ENCODE measurements at places on chromosomes 13 and 19.

DNA sequence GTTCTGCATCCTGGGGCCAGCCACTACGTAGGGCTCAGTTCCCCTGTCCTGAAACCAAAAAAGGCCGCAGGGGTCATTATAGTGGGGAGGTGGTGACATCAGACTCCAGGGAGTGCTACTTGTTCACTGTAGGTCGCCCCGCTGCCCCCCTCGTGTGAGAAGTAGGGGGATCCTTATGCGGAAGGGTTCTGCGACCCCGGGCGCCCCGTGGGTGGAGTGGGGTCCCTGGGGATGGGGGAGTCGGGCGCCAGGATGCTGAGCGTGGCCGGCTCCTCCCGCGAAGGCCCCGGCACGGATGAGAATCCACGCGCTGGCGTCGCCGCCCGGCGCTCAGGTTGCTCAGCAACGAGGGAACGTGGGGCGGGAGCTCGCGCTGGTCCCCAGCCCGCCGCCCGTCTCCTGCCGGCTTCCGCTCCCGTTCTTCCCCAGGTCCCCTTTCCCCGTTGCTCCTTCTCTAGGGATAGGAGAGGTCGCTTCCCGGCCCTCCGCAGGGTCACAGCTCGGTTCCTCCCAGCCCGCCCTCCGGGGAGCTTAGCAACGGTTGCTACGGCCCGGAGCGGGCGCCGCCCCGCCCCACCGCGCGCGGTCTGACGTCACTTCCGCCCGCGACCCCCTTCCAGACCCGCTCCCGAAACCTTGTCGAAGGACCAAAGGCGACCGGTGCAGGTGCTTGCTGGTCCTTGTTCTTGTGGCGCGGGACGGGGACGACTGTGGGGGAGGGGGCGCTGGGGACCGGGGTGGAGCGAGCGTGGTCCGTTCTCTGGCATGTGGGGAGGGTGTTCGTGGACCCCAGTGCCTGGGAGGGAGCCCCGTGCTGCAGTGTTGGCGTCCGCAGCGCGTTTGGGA lies at the start of gene NAT14:
TSS of gene NAT14 (plus strand) at position 596 of the 846 bp plus-strand sequence. CDS start 521 bp downstream, outside the sequence.
- peak; percentile 83 for DNase-seq

- no peak for DNase-seq
These were observed 28.7 kb downstream of the COMP start for GRCh38 chr19:18762125-18763023.

DNA sequence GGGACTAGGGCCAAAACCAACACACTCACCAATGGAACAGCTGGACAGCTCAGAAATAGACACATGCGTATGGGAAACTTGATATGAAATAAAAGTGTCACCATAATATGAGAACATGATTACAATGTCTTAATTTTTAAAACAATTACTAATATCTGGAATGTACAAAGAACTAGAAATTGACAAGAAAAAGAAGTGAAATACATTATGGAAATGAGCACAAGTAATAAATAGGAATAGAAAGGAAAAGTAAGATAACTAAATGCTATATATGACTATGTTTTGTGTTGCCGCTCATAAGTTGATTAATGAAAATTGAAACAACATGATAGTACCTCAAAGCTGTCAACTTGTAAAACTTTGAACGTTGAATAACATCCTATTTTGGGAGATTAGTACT lies 801.1 kb downstream of the SLITRK5 start:
- no peak for DNase-seq

GRCh38 chr19:11964858-11965645 lies at the start of gene ZNF763:
TSS of gene ZNF763 (plus strand) at chr19:11965040. CDS start at chr19:11965209, 169 bp downstream.
- peak; percentile 96 for DNase-seq

DNA sequence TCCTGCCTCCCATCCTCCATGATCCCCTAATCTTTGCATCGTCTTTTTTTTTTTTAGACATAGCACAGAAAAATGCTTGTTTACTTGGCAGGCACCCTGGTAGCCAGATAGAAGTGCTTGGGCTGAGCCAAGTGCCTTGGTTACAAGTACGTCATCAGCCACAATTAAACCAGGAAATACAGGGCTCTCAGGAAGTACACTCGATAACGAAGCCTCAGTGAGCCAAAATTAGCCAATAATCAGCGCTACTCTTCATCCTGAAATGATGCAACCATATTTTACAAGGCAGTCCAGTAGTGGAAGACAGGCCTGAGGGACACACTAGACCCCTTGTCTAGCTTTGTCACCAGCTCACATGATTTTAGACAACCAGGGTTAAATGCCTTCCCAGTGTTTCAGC lies 194.0 kb upstream of the NBEA start:
- peak; percentile 11 for DNase-seq

GRCh38 chr19:10891405-10892086 lies 20.2 kb downstream of the CARM1 start:
- no peak for DNase-seq

- peak; percentile 53 for DNase-seq
These were observed 3.8 kb downstream of the GRIK5 start for GRCh38 chr19:42066075-42066754.

GRCh38 chr19:4717191-4717965 lies 6.3 kb downstream of the DPP9 start:
- DNase-seq = no peak

- DNase-seq = no peak
These were observed 26.7 kb downstream of the LATS2 start for GRCh38 chr13:21034603-21035191.

- no peak for DNase-seq
These were observed at the start of gene KLK6 for GRCh38 chr19:50969413-50969760. TSS of gene KLK6 (minus strand) at chr19:50969591. CDS start at chr19:50968104, 1,487 bp downstream.

GRCh38 chr13:40490086-40490758 lies 176.2 kb downstream of the FOXO1 start:
- DNase-seq = no peak

DNA sequence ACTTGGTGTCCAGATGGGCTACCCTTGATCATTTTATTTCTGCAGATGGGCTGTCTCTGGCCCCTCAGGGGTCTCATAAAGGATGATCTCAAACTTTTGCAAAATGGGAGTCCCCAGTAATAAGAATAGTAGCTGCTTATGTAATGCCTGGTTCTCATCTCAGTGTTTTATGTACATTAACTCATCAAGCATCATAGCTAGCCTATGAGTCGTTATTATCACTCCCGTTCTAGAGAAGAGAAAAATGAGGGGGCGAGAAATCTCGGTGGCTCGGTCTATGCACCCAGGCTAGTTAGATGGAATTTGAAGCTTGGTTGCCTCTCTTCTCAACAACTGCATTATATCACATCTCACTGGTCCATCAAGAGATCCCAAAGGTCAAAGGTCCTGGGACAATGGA lies 3.4 kb downstream of the CACNG6 start:
- no peak for DNase-seq

DNA sequence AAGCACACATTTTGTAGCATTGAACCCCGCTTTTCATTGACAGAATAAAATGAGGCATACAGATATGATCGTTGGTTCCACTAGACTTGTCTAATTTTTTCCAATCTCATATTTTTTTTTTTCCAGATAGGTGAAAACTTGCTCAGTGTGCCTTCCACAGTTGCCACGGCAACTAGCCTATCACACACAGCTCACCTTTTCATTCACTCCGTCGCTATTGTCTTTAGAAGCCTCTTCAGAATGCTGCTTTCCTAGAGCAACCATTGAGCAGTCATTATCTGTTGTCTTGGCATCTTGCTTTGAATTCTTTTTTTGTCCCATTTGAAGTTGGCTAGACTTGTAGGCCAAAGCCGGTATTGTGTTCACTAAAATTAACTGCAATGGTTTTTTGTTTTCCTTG lies 37.7 kb upstream of the ESD start:
- peak; percentile 1 for DNase-seq

GRCh38 chr19:29962793-29963192 lies 20.8 kb downstream of the URI1 start:
- DNase-seq = no peak

DNA sequence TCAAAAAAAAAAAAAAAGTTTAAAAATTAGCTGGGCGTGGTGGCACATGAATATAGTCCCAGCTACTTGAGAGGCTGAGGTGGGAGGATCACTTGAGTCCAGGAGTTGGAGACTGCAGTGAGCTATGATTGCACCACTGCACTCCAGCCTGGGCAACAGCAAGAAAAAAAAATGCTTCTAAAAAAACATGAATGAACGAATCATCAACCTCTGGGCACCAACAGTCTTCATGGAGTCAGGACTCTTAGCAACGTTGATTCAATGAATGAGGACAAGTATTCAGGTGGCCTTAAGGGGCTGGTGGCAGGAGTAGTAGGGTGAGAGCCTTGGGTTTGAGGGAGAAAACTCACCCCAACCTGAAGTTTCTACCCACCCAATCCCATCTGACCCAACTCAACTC lies 20.6 kb upstream of the OLFM2 start:
- no peak for DNase-seq

DNA sequence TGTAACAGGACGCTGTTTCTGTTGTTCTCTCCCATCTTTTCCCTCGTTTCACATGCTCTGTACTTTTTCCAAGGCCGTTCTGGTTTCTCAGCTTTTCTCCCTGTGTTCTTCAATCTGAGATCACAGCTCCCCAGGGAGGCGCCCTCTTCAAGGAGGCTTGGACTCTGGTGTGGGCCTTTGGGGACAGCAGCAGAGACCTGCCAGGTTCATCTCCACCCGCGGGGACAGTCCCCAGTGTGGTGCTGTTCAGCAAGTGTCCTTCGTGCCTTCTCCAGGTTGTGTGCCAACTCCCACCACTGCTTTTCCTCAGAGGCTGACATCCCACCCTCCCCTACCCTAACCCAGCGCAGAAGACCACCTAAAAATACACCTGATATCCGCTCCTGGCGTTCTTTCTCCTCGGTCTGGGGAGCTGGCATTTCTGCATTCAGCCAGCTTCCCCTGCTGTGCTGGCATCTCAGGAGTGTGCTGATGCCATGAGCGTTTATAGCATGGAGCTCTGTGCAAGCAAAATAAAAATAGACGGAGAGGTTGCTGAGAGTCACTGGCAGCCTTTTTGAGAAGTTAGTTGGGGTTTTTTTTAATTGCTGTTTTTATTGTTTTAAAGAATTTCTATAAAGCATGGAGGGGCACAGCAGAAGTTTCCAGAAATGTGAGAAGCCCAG lies 149.4 kb downstream of the STK24 start:
- no peak for DNase-seq

DNA sequence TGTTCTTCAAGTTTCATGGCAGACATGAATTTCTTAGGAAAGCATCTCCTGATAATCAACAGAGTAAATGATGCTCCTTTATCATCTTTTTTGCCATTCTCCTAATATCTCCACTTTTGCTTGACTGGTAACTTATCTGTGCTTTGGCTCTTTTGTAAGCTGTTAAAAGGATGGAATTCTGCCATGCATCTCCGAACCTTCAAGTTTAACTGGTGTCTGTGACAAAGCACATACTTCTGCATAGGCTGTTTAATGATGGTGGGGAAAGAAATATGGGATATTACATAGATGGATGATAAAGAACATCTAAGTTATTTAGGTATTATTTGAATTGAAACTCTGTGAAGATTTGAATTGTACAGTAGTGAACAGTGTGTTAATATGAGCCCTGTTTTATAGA lies 866.9 kb upstream of the SLITRK1 start:
- no peak for DNase-seq

- DNase-seq = no peak
These were observed 11.4 kb upstream of the ZNF91 start for GRCh38 chr19:23406721-23407120.

DNA sequence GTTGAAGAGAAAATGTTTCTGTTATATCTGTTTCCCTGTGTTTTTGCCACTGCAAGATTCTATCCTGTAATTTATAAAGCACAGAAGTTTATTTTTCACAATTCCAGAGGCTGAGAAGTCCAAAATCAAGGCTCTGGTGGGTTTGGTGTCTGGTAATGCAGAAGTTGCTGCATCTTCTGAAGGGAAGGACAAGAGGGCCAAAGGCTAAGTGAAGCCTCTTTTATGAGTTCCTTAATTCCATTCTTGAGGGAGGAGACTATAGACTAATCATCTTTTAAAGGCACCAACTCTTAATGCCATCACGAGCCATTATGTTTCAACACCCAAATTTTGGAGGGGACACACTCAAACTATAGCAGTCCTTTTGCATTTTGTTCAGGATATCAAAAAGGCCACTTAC lies 34.1 kb upstream of the WDFY2 start:
- DNase-seq = no peak

DNA sequence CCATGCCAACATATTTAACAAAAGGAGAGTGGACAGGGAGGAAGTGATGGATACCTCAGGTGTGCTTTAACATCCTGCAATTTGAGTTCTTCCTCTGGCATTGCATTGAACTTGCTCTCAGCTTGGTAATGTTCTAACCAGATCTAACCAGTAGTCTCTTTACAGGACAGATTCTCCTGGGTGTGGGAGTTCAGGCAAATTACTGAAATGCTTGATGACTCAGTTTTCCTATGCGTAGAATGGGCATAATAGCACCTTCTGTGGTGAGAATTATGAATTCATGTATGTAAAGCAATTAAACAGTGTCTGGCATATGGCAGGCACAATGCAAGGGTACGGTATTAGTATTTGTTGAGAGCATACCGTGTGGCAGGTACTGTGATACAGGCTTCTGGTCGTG lies 3.6 kb downstream of the AKAP11 start:
- no peak for DNase-seq

GRCh38 chr13:21879263-21879914 lies 208.5 kb downstream of the FGF9 start:
- no peak for DNase-seq

GRCh38 chr19:30479231-30479630 lies 107.0 kb downstream of the ZNF536 start:
- no peak for DNase-seq

DNA sequence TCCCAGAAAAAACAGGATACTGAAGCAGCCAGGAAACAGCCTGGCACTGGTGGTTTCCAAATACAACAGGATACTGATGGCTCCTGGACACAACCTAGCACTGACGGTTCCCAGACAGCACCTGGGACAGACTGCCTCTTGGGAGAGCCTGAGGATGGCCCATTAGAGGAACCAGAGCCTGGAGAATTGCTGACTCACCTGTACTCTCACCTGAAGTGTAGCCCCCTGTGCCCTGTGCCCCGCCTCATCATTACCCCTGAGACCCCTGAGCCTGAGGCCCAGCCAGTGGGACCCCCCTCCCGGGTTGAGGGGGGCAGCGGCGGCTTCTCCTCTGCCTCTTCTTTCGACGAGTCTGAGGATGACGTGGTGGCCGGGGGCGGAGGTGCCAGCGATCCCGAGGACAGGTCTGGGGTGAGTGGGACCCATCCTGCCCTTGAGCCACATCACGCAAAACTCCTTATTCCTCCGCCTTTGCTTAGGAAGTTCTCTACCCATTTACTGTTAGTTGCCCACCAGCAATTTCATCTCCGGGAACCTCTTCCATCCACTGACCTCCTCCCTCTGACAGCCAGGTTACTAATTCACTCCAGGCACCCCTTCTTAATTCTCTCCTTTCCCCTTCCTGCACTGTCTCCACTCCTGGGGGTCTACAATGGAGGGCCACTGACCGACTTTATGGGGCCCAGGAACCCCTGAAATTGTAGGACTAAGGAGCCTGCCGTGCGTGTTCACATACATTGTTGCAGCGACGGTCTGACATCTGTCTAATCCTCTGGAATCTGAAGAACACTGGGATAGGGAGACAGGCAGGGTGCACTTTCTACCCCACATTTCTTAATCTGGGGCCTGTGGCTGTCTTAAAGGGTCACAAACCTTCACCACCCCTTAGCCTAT lies 1.2 kb downstream of the ITPKC start:
- DNase-seq = no peak

DNA sequence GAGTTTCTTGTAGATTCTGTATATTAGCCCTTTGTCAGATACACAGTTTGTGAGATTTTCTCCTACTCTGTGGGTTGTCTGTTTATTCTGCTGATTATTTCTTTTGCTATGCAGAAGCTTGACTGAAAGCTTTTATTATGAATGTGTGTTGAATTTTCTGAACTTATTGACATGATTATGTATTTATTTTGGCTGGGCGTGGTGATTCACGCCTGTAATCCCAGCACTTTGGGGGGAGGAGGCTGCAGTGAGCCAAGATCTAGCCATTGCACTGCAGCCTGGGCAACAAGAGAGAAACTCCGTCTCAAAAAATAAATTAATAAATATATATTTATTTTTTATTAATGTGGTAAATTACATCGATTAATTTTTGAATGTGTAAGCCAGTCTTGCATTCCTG lies 78.9 kb downstream of the DNAJC15 start:
- DNase-seq = no peak
